ENCODE measurements at places on chromosomes 11 and 22.

DNA sequence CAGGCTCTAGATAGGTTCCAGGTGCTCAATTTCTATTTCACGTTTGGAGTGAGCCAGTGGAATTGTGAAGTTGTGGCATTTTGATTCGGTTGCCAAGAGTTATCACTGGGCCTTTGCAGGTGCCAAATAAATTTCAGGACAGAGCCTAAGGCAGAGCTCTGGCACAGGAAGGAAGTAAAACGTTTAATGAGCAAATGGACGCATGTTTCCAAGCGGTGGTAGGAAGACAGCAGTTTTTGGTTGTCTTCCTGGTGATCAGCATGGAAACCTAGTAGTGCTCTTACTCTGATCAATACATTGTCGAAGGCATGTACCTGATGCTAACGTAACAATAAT is 452 bp downstream of the BIRC3 start:
- no peak for DNase-seq

DNA sequence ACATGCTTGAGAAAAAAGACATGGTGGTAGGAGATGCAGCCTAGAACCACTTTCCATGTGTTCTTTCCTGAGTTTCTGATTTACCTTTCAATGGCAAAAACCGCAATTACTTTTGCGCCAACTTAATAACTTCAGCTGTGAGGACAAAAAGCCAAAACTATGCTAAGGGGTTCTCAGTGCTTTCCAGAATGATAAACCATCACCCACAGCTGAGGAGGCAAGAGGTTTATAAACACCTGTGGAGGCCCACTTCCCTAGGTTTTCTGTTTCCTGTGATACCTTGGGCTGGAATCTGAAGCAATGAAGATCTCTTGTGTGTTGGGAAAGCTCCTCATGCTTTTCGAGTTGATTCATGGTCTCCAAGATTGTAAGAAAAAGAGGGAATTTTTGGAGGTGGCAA is at the start of gene OOSP4A:
Gene OOSP4A (plus strand): TSS at position 301 of the 400 bp plus-strand sequence. CDS start 0 bp downstream, at position 301.
- no peak for DNase-seq

DNA sequence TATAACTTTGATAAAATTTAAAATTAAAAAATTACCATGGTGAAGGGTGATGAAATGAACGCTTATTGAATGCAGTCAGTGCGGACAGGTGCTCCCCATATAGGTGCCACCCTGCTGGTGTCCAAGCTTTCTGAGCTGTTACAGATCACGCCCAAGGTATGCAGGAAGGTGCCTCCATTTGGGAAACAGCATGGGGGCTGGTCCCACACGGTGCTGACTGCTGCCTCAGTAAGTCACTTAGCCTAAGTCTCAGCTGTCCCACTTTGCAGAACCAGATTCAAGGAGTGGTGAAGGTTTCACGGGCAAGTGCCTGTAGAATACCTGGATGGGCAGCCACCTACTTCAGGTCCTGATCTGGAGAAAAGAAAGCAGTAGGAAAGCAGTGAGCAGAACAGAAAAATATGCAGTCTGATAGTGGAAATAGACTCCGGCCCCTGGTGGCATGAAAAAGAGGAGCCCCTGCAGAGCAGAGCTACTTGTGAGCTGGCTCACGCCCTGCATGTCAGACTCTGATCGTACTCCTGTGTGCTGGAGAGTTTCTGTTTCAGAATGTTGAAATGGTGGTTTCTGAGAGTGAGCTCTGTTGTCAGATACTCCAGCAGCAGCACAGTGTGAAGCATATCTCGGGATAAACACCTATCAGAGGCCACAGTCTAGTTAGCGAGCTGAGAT is 33.2 kb downstream of the ADORA2A start:
- no peak for DNase-seq

GRCh38 chr22:25749420-25750169 is 7.6 kb downstream of the MYO18B start:
- DNase-seq = no peak

DNA sequence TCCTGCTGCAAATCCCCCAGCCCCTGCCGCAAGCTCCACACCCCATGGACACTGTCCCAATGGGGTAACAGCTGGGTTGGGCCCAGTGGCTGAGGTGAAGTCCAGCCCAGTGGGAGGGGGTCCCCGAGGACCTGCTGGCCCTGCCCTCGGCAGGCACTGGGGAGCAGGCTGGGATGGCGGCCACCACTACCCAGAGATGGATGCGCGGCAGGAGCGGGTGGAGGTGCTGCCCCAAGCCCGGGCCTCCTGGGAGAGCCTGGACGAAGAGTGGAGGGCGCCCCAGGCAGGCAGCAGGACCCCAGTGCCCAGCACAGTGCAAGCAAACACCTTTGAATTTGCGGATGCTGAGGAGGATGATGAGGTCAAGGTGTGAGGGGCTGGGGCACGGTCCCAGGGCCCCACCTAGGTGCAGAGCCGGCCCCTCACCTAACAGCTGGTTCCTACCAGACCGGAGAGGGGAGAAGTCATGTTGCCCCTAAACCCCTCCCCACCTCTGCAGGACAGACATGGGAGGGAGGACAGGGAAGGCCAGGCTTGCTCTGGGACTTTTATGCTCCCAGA is 8.2 kb downstream of the CDC42EP1 start:
- peak; percentile 55 for DNase-seq

DNA sequence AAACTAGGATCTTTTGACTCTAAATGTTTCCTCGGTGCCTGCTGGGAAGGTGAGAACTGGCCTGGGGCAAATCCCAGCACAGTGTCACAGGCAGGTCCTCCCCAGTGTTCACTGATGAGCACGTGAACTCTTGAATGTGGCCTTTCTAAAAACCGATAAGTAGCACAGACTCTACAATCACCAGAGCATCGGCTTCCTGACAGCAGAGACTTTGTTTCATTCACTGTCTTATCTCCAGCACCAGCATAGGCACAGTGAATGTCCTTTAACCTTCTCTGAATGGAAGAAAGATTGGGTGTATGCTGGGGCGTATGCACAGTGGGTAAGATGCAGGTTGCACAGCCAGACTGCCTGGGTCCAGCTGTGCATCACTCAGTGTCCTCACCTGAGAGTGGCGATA is 59.3 kb upstream of the EIF3D start:
- no peak for DNase-seq

GRCh38 chr11:96817482-96818399 is 427.9 kb downstream of the JRKL start:
- DNase-seq = no peak

DNA sequence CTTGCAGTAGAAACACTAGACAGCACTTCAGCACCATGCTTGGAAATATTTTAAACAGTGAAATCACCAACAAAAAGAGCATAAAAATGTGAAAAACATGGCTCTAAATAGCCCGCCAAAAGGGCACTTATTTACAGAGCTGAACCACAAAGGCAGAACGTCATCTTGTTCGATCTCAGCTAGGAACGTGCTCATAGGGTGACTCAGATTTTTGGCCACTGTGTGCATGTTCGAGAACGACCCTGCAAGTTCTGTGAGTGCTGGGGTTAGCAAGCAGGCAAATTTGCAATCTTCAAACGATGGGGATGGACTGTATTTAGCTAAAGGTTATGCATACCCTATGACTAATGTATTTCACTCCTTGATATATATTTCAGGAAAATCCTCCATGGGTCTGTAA is 30.6 kb downstream of the OR2AT4 start:
- no peak for DNase-seq

- no peak for DNase-seq
These were observed 30.6 kb downstream of the ACER3 start for GRCh38 chr11:76891285-76891684.

GRCh38 chr11:116962108-116962507 is 124.7 kb upstream of the APOA1 start:
- no peak for DNase-seq

- no peak for DNase-seq
These were observed 27.5 kb upstream of the CRYBB3 start for GRCh38 chr22:25172153-25172552.

- DNase-seq = no peak
These were observed 5.9 kb downstream of the CCDC90B start for GRCh38 chr11:83280256-83280655.

Data from pancreas (tissue), 10 donors.